ENCODE measurements at places on chromosomes 1 and 21. TPM values are rescaled to one million over a fixed set of nuclear protein-coding genes. Genes with fewer than 3 reads are reported as not detected.

DNA sequence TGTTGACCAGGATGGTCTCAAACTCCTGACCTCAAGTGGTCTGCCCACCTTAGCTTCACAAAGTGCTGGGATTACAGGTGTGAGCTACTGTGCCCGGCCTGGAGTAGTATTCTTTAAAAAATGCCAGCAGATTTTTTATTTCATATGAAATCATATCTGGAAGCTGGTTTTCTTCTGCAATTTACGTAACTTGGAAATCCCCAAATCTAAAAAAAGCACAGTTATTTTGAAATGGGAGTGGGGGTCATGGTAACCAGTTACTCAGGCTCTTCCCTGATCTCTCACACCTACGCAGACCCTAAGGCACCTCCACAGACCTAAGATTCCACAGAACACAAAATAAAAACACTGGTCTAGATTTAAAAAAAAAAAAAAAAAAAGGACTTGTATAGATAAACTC, 219.8 kb downstream of the DAB1 start:
- no peak for DNase-seq

- no peak for DNase-seq
Observed at GRCh38 chr1:236065509-236066005, 667 bp upstream of the NID1 start.

- DNase-seq, result no peak
Observed at GRCh38 chr1:15094056-15094455, 59.5 kb upstream of the TMEM51 start.

GRCh38 chr1:64948216-64948615, 18.1 kb downstream of the JAK1 start:
- no peak for DNase-seq

- no peak for DNase-seq
Observed at GRCh38 chr1:38125837-38126520, 79.4 kb upstream of the POU3F1 start.

GRCh38 chr1:12177999-12178441, 11.2 kb downstream of the TNFRSF1B start:
- no peak for DNase-seq

- DNase-seq, result no peak
Observed at GRCh38 chr1:169762699-169763098, 28.8 kb upstream of the SELE start.

- DNase-seq, result no peak
Observed at GRCh38 chr1:176462674-176463378, at the start of gene PAPPA2. Gene PAPPA2 (plus strand): TSS chr1:176463175. CDS start chr1:176556323, 93,148 bp downstream.

DNA sequence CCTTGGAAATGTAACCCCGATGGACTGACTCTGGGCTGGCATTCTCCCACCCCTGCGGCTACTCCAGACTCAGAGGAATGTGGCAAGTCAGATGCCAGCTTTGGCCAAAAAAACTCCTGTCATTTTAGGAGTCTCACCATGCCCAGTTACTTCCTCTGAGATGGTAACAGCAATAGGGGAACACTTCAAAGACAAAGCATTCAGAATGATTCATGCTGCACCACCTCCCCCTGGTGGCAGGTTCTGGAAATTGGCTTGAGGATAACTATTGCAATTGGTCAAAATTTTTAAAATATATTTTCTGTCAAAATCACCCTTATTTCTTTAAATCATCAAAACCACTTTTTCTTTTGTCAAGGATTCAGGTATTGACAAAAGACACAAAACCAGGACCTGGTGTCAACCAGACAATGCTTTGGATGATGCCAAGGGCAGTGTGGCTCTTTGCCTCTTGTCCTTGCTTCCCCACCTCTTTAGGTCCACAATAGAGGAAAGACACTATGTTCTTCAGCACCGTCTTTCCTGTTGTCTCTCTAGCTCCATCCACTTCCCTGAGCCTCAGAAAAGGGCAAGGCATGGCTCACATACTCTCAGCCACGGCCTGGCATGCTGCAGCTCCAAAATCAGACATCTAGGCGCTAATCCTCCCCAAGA, 9.9 kb upstream of the CDCA8 start:
- no peak for DNase-seq

DNA sequence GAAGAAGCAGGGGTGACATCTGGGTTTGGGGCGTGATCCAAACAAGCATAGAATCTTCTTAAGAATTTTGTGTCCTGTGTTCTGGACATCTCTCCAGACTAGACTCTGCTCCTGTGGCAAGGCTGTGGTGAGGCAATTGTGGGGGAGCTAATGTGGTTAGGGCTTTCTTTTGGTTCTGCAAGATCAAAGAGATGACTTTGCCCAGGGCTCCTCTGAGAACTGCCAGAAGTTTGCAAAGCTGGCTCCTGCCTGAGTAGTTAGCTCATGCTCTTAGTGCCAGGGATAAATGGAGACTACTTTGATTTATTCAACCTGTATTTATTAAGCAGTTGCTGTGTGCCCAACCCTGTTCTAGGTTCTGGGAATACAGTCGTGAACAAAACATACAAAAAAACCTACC, 34.0 kb upstream of the CRNN start:
- DNase-seq, result no peak

GRCh38 chr1:71296551-71297134, 215.8 kb upstream of the ZRANB2 start:
- no peak for DNase-seq

GRCh38 chr1:225865514-225865913, 16.7 kb downstream of the TMEM63A start:
- DNase-seq, result no peak

GRCh38 chr21:44516828-44517174, 23.2 kb downstream of the KRTAP10-1 start:
- no peak for DNase-seq

- no peak for DNase-seq
Observed at GRCh38 chr1:74673351-74674111, at the start of gene ERICH3. Gene ERICH3 (minus strand): TSS chr1:74673792. CDS start chr1:74673519, 273 bp downstream.

DNA sequence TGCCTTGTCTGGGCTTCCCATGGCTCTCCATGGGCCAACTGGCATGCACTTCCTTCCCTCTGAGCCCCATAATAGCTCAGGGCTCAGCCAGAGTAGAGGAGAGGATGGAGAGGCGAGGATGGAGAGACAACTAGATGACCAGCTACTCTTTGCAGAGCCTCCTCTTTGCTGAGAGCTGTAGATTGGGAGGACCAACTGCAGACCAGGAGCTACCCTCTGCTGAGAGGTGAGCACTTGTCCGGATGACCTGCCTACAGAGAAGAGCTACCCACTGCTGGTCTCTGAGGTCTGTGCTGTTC, 58.0 kb upstream of the ETV3 start:
- DNase-seq, result no peak

DNA sequence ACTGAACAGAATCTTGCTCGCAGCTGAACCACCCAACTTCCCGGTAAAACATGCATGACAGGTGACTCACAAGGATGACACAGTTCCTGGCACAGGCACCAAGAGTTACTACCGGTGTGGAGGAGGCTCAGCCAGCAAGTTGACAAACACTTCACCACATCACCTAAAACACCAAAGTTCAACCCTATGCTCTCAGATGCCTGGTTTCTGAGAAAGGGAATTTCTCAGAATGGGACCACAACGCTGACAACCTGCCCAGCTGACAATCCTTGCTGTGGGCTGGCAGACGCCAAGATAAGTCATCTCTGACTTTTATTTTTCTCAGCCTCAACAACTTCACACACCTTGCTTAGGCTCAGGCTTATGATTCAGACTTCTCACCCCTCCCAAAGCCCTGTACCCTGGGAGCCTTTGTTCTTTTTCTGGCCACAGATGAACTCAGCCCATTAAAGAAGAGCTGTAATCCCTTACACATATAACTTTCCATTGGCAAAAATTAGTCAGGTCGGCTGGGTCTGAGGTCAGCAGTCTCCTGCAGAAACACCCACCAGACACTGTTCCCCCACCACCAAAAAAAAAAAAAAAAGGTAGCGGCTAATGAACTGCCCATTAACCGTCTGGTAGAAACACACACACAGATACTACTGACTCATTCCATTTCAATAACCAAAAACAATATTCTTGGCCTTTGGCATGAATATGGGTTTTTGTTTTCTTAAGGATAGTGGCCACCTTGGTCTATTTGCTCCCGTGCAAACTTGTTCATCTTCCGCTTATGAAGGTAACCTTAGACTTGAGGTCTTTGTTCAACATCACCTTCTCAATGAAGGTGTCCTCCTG, 10.8 kb upstream of the TIAM1 start:
- DNase-seq, result no peak

- peak; percentile 46 for DNase-seq
Observed at GRCh38 chr1:184838504-184838951, 83.9 kb upstream of the EDEM3 start.

DNA sequence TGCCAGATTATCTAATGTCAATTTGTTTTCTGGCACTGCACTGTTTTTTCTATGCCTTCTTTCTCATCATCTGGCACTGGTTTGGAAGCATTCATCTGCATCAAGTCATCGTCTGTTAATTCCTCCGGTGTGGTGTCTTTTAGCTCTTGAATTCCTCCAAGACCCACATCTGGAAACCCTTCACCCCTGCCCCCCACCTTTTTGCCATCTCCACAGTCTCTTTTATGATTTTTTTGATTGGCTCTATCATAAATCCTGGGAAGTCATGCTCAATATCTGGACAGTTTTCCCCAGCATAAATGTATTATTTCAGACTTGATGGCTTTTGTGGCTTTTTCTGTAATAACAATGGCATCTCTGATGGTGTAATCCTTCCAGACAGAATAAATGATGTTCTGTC, 10.4 kb upstream of the KCNK1 start:
- no peak for DNase-seq

- no peak for DNase-seq
Observed at GRCh38 chr1:161187311-161187710, 10.0 kb upstream of the B4GALT3 start.

GRCh38 chr1:8191474-8191873, 126.4 kb upstream of the SLC45A1 start:
- DNase-seq, result no peak

MX1 gene
- polyA plus RNA-seq, result 7.5 TPM

MAP1LC3C gene
- 1.2 TPM for polyA plus RNA-seq

GCSAML gene
- 1.2 TPM for polyA plus RNA-seq

PEAR1 gene
- 22.5 TPM for polyA plus RNA-seq

VANGL1 gene
- polyA plus RNA-seq, result 13.8 TPM

ENAH gene
- polyA plus RNA-seq, result 108 TPM

CYP4A11 gene
- 50.0 TPM for polyA plus RNA-seq

OR2T35 gene
- not detected for polyA plus RNA-seq
